ENCODE measurements at places on chromosomes 3 and 15. TPM values are rescaled to one million over a fixed set of nuclear protein-coding genes. Genes with fewer than 3 reads are reported as not detected.

Gene TTBK2
- 12.2 TPM for total RNA-seq

Gene ANKRD63
- total RNA-seq: not detected

Gene CHL1
- not detected for total RNA-seq

Gene CASR
- not detected for total RNA-seq

Gene CCNB2
- 35.7 TPM for total RNA-seq

Gene CACNA1D
- 2.9 TPM for total RNA-seq

Gene HYAL1
- 15.5 TPM for total RNA-seq

Gene ACSBG1
- not detected for total RNA-seq

Gene ALDH1L1
- under 0.01 TPM for total RNA-seq

Gene CA12
- 140 TPM for total RNA-seq

Gene C15orf62
- 0.11 TPM for total RNA-seq

Gene UBA7
- total RNA-seq: 49.7 TPM

Gene HDGFL3
- total RNA-seq: 47.7 TPM

Gene HDAC11
- total RNA-seq: 12.9 TPM

Gene RFT1
- 22.4 TPM for total RNA-seq

Gene ACKR2
- total RNA-seq: 0.32 TPM

Gene TKT
- 431 TPM for total RNA-seq

Gene KCNH8
- total RNA-seq: not detected

Gene SNX33
- total RNA-seq: 42.6 TPM

Gene CCDC39
- not detected for total RNA-seq

Gene ATP13A4
- 0.26 TPM for total RNA-seq

Gene CCR3
- total RNA-seq: 0.13 TPM

Gene ZMYND10
- 4.2 TPM for total RNA-seq

Gene LRRC49
- 20.3 TPM for total RNA-seq

Gene SERP1
- 105 TPM for total RNA-seq

Gene DUOXA2
- total RNA-seq: not detected

Gene DOCK3
- 0.32 TPM for total RNA-seq

Gene CCK
- total RNA-seq: not detected

Gene MESP1
- total RNA-seq: 0.26 TPM

Gene CHRM5
- total RNA-seq: not detected

Gene GBE1
- total RNA-seq: 190 TPM

Gene PLAAT1
- not detected for total RNA-seq

Gene UBL7
- total RNA-seq: 40.0 TPM

Gene EFCC1
- total RNA-seq: under 0.01 TPM

Gene RLBP1
- total RNA-seq: not detected

Gene CYP19A1
- 9.5 TPM for total RNA-seq

Gene ROBO1
- 39.1 TPM for total RNA-seq

Gene COPS2
- 181 TPM for total RNA-seq

Gene ROBO2
- total RNA-seq: 1.1 TPM

Gene MYO5C
- 1.2 TPM for total RNA-seq

Gene CLEC3B
- total RNA-seq: 95.3 TPM

Gene ATP8B4
- total RNA-seq: 9.8 TPM

Gene HHLA2
- not detected for total RNA-seq

Gene HIGD2B
- total RNA-seq: not detected

Gene FSIP1
- total RNA-seq: 6.2 TPM

Gene DNAH1
- 6.5 TPM for total RNA-seq

Gene LAMB2
- total RNA-seq: 322 TPM

Gene CHST14
- total RNA-seq: 15.8 TPM

Gene GALNT15
- total RNA-seq: 26.9 TPM

Gene KBTBD13
- total RNA-seq: not detected

Gene CHSY1
- 70.0 TPM for total RNA-seq

Gene LSAMP
- 3.2 TPM for total RNA-seq

Gene CNTN6
- under 0.01 TPM for total RNA-seq

Gene XIRP1
- not detected for total RNA-seq

Gene ASB14
- 0.11 TPM for total RNA-seq

Gene ZDHHC23
- total RNA-seq: 4.1 TPM

Gene CIP2A
- total RNA-seq: 17.2 TPM

Gene CTDSPL2
- 82.8 TPM for total RNA-seq
